Uterus (tissue), 4 donors: ENCODE measurements at places on chromosomes 5 and 9. TPM values are rescaled to one million over a fixed set of nuclear protein-coding genes. Genes with fewer than 3 reads are reported as not detected.

RELL2 gene
- total RNA-seq, result 1.7 TPM

DNAH5 gene
- total RNA-seq, result 1.8 TPM

CTXN3 gene
- not detected for total RNA-seq

GZMA gene
- total RNA-seq, result 1.4 TPM

TNFSF8 gene
- total RNA-seq, result 1.1 TPM

STC2 gene
- total RNA-seq, result not detected

CACNA1B gene
- 0.12 TPM for total RNA-seq

ORM2 gene
- total RNA-seq, result not detected

STXBP1 gene
- 114 TPM for total RNA-seq

BSPRY gene
- total RNA-seq, result 0.40 TPM

COL15A1 gene
- 20.3 TPM for total RNA-seq

PWWP2A gene
- total RNA-seq, result 12.9 TPM

GPR150 gene
- not detected for total RNA-seq

PCDHGB2 gene
- 5.9 TPM for total RNA-seq

FOXD4L5 gene
- total RNA-seq, result 0.14 TPM

- DNase-seq, result no peak
Observed at GRCh38 chr5:3612591-3613042, 17.0 kb downstream of the IRX1 start.

DNA sequence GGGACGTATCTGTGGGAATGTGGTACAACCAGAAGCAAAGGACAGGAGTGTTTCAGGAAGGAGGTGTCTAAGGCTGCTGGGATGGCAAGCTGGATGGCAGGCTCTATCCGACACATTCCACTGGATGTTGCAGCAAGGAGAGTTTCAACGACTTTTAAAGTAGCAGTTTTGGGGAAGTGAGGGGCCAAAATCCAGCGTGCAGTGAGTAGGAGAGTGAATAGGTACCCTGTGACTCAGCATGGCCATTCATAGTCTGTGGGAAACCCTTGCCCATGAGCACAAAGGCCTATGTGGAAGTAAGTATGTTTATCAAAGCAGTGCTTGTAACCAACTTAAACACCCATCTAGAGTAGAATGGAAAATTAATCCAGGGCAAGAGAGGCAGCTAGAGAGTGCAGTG, 664.7 kb downstream of the ACTL7B start:
- no peak for DNase-seq

DNA sequence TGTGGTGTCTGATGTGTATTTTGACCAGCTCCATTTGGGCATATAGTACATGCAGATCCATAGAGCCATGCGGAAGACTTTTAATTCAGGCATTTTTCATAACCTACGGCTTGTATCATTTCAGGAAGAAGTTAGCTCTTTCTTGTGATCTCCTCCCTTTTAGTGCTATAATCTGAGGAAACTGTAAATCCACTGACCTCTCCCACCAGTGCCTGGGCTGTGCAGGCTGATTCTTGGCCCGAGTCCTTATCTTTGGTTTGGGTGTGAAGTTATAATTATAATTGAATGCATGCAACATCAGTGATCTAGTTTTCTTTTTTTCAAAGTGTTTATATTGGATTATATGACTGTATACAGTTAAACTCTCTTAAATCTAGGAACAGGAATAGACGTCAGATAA, 247.9 kb downstream of the PCSK5 start:
- no peak for DNase-seq

GRCh38 chr5:90898326-90899013, 339.9 kb downstream of the ADGRV1 start:
- DNase-seq, result no peak

DNA sequence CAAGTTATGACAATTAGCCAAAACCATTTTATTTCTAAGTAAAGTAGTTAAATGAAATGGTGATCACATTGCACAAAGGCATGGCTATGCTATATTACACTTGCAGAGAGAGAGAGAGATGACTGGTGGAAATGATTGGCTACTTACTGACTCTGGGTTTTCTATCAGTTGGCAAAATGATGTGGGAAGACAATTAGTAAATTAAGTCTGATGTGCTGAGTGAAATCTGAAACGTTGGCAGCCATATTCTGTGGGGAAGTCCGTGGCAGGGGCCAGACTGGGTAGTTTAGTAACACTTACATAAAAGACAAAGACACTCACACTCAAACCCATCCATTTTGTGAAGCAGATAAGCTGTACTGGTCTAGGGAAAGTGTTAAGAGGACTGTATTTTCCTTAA, 61.6 kb downstream of the ANXA1 start:
- no peak for DNase-seq

DNA sequence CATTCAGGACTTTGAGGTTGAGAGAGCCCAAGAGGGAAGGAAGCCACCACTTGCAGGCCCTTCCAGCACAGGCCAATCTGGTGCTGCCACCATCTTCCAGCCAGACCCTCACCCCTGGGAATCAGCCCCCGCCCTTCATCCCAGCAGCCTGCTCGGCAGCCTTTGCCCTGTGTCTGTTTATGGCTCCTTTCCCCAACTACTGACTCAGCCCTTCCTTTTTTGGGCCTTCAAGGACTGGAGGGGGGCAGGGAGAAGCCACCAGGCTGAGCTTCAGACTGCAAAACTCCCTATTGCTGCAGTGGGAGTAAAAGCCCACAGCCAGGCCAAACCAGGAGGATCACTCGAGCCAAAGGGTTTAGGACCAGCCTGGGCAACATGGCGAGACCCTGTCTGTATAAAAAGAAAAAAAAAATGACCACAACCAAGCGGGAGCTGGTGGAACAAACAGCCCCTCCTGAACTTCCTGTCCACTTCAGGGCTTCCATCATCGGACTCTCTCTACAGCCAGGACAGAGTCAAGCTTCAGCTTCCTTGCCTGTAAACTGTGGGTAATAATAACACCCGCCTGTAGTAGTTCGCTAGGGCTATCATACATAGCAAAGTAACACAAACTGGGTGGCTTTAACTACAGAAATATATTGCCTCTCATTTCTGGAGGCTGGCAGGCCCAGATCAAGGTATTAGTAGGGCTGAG, 85.9 kb upstream of the IL17B start:
- no peak for DNase-seq

DNA sequence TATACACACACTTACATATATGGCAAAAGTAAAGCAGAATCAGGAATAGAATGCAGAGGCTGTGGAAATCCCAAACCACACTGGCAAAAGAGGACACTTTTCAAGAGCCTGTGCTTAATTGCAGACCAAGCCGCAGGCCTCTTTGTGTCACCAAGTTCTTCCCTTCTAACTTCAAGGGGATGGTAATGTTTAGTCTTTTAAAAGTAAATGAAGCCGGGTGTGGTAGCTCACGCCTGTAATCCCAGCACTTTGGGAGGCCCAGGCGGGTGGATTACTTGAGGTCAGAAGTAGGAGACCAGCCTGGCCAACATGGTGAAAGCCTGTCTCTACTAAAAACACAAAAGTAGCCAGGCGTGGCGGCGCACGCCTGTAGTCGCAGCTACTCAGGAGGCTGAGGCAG, 28.7 kb downstream of the ROR2 start:
- peak; percentile 2 for DNase-seq

- DNase-seq, result no peak
Observed at GRCh38 chr9:75830303-75830702, 60.2 kb upstream of the PCSK5 start.

DNA sequence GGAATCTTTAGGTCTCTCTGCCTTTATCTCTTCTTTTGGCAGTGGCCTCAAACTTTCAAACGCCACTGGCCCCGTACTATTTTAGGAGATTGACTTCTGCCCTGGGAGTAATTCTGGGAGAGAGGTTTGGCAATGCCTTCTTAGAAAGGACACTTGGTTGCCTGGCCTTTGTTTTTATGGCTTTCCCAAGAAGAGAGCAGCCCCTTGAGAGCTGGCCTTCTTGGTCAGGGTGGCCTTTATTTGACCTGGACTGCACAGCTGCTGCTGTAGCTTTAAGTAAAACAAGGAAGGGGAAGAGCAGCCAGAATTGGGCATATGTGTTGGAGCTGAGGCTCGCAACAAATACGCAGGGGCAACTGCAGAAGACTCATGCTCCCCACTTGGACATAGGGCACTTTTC, 60.8 kb downstream of the PTPN3 start:
- no peak for DNase-seq

DNA sequence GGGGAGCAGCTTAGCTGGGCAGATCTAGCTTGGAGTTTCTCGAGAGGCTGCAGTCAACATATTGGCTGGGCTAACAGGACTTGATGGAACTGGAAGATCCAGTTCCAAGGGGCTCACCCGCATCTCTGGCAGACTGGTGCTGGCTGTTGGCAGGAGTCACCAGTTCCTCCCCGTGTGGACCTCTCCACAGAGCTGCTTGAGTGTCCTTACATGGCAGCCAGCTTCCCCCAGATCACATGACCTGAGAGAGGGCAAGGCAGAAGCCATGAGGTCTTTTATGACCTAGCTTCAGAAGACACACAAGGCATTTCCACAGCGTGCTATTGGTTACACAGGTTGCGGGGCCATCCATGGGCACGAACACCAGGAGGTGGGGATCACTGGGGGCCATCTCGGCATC, 26.4 kb upstream of the RXRA start:
- no peak for DNase-seq

GRCh38 chr5:166781737-166782136, 1509.7 kb upstream of the WWC1 start:
- DNase-seq, result no peak

DNA sequence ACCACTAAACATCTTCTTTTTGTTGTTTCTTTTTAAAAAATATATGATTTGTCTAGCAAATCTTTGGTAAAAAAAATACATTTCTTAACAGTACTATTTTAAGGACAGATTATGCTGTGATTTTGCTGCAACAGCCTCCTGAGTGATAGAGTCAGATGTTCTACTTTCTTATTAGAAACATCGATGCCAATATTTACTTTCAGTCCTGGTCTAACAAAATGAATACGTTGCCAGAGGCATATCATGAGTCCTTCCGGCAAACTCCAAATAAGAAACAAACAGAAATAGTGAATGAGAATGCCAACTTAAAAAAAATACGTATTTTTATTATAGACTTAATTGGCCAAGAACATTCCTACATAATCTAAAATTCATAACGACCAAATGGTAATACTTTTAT, 371.5 kb downstream of the ADGRV1 start:
- no peak for DNase-seq

DNA sequence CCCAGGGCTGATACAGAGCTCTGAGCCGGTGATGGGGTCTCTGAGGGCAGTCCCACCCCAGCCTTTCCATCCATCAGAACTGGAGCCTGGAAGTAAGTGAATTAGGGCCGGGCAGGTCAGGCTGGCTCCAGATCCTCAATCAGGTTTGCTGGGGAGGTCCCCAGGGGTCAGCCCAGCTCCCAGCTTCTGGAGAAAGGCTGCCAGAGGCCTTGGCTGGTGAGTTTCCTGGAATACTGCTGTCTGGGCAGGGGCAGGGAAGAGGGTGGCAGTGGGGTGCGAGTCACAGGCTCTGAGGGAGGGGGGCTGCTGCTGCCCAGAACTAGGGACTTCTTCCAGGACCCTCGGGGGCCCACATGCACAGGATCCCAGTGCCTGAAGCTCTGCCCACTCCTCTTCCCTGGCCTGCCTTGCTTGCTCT, 200.6 kb upstream of the MVB12B start:
- DNase-seq, result no peak

DNA sequence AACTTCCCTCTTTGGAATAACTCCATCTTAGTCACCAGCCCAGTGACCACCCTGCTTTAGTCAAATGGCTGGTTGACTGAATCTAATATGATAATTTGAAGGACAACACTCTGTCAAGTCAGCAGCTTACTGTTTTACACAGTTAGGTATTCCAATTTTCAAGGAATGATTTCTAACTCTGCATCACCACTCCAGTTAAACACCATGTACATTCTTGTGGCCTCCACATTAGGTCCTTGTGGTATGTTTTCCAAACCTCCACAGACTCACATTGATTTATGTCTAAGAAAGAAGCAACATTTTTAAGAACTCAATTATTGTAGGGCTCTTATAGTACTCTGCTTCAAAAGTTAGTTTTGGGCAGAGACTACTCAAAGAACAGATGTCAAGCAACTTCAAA, 110.7 kb downstream of the TLE1 start:
- DNase-seq, result no peak

GRCh38 chr5:72692231-72692637, 124.2 kb upstream of the TNPO1 start:
- no peak for DNase-seq

- no peak for DNase-seq
Observed at GRCh38 chr5:88671106-88671504, 211.9 kb downstream of the MEF2C start.

- DNase-seq, result no peak
Observed at GRCh38 chr9:121661328-121661727, 9.9 kb downstream of the DAB2IP start.

DNA sequence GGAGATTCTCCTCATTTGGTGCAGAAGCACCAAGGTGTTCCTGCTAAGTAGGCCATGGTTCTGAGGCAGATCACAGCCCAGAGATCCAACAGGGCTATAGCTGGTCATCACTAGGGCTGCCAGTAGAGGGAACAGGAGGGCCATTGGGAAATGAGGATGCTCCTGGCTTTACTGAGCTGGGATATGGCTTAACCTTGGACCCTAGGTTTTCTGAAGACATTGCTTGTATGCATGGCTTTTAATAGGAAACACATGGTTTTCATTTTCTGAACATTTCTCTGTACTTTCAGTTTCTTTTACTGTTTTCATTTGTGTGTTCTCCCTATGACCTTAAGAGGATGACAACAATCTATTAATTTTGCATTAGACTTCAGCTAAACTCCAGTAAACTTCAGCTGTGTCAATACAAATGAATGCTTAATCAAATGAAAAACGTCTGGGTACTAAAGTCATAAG, at the start of gene IFNW1:
TSS of gene IFNW1 (minus strand) at position 406 of the 456 bp plus-strand sequence. CDS start at position 144, 262 bp downstream.
- no peak for DNase-seq

GRCh38 chr9:120394058-120394669, 185.8 kb downstream of the CDK5RAP2 start:
- no peak for DNase-seq

DNA sequence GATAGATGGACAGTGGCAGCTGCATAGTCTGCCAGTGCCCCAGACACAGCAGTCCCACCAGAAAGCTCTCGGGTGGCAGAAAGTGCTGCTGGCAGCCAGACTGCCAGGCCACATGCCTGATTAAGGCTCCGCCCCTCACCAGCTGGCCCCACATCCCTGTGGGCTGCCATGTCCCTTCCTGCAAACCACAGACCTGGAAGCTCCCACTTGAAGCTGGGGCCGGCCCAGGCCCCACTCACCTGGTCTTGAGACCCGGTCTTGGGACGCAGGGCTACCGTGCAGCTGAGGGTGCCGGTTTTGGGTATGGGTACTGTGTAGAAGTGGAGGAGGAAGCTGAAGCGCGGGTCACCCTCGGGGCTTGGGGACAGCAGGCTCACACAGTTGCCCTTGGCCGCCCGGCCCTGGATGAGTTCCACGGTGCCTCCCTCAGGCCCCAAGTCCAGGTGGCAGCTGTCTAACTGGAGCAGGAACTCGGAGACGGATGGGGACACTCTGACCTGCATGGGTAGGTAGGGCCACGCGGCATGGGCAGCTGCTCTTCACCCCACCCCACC, 15.3 kb downstream of the FPGS start:
- no peak for DNase-seq

- no peak for DNase-seq
Observed at GRCh38 chr5:172266071-172266675, 17.4 kb downstream of the UBTD2 start.

DNA sequence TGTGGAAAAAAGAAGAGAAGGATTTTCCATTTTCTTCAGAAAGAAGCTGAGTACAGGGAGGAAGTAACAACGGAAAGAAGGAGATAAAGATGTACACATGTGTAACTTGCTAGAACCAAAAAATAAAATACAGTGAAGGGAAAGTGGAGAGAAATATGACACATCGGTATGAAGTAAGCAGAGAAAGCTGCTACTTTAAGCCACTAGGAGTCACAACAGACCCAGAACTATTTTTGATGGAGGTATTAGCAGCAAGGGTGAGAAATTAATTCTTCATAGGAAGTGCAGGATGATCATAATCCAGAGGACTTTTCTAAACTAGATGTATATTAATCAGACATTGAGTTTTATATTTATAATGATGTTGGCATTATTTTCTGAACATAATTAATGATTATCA, 88.5 kb downstream of the FAM174A start:
- DNase-seq, result no peak
